SK-N-SH (cell line): ENCODE measurements at places on chromosomes 3 and 15. TPM values are rescaled to one million over a fixed set of nuclear protein-coding genes. Genes with fewer than 3 reads are reported as not detected.

DNA sequence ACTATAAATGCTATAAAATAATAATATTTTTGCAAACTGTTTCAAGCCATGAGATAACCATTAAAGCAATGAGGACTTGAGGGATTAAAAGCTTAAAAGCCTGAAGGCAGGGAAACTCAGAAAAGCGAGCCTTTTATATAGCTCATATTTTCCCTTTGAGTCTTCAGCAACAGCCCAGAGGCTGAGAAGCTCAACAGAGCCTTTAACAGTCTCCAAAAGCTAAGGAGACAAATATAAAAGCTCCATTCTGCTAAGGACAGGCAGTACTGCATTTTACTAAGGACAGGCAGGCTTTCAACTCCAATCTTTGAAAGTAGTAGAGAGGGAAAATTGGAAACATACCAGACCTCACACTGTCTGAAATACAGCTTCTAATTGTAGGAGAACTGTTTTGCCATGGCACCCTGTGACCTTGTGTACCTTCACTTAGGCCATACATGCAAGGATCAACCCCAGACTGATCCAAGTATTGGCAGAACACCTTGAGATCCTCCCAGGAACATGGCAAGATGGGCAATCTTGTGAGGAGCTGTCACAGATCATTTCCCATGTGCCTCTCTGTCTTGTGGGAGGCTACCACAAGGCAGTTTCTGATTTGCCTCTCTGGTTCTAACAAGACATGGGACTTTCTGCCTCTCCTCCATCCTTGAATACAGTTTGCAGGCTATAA, 53.1 kb upstream of the ARNT2 start:
- H3K36me3 ChIP-seq, result no peaks in the 10 kb centered on the region
- no peaks in the 10 kb centered on the region for H3K4me1 ChIP-seq
- H3K4me3 ChIP-seq, result no peak overlapping the region

- DNase-seq, result no peak
- H3K36me3 ChIP-seq, result no peaks in the 10 kb centered on the region
- no peaks in the 10 kb centered on the region for H3K27me3 ChIP-seq
- no peaks in the 10 kb centered on the region; the same call in 1 of the 2 replicates for H3K4me1 ChIP-seq
- no peak overlapping the region for H3K4me3 ChIP-seq
Measured at GRCh38 chr15:31579976-31580375, 253.3 kb downstream of the KLF13 start.

DNA sequence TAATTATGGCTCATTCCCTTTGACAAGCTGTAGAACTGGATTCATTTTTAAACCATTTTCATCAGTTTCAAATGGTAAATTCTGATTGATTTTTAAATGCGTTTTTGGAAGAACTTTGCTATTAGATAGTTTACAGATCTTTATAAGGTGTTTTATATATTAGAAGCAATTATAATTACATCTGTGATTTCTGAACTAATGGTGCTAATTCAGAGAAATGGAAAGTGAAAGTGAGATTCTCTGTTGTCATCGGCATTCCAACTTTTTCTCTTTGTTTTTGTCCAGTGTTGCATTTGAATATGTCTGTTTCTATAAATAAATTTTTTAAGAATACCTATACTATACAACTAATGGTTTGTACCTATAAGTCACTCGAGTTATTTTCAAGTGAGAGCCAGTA, 62.7 kb downstream of the PXYLP1 start:
- no peaks in the 10 kb centered on the region for H3K27me3 ChIP-seq
- DNase-seq, result no peak
- H3K27ac ChIP-seq, result no peak overlapping the region
- no peaks in the 10 kb centered on the region for H3K4me1 ChIP-seq
- H3K36me3 ChIP-seq, result no peaks in the 10 kb centered on the region

GRCh38 chr3:190073264-190074008, 47.3 kb downstream of the P3H2 start:
- peak; percentile 39 for DNase-seq
- peaks cover 16% of the 10 kb centered on the region; the same call in 1 of the 2 replicates for H3K4me1 ChIP-seq
- H3K27ac ChIP-seq, result peak overlapping the region; percentile 73
- H3K4me3 ChIP-seq, result no peak overlapping the region
- no peaks in the 10 kb centered on the region for H3K36me3 ChIP-seq

- peaks cover 6% of the 10 kb centered on the region; the same call in 1 of the 2 replicates for H3K4me1 ChIP-seq
- H3K27me3 ChIP-seq, result no peaks in the 10 kb centered on the region
- H3K27ac ChIP-seq, result peak overlapping the region; percentile 66
- peak overlapping the region; percentile 77 for H3K4me3 ChIP-seq
Measured at GRCh38 chr15:74461847-74462511, 1.0 kb upstream of the UBL7 start.

NR1I2 gene
- 0.03 TPM in 1 of 2 replicates, not detected in the other for polyA plus RNA-seq
